ACHN (cell line): ENCODE measurements at places on chromosomes 1 and 21.

DNA sequence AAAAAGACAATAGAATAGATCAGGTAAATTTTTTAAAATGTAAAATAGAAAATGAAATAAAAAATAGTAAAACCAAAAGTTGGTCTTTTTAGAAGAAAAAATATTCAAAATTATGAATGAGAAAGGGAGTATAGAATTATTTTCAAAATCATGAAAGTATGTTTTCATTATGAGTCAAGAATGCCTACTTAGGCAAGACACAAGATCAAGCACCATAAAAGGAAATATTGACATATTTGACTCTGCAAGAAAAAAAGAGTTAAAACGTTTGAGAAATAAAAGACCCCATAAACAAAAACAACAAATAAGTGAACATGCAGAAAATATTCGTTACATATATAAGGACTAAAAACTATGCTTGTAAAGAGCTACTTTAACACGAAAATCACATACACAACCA lies 4.8 kb upstream of the COX20 start:
- DNase-seq = no peak

- DNase-seq = no peak
Measured at GRCh38 chr1:228778466-228778865, 43.2 kb downstream of the RHOU start.

- DNase-seq = no peak
Measured at GRCh38 chr1:50214717-50215116, 106.0 kb downstream of the ELAVL4 start.

DNA sequence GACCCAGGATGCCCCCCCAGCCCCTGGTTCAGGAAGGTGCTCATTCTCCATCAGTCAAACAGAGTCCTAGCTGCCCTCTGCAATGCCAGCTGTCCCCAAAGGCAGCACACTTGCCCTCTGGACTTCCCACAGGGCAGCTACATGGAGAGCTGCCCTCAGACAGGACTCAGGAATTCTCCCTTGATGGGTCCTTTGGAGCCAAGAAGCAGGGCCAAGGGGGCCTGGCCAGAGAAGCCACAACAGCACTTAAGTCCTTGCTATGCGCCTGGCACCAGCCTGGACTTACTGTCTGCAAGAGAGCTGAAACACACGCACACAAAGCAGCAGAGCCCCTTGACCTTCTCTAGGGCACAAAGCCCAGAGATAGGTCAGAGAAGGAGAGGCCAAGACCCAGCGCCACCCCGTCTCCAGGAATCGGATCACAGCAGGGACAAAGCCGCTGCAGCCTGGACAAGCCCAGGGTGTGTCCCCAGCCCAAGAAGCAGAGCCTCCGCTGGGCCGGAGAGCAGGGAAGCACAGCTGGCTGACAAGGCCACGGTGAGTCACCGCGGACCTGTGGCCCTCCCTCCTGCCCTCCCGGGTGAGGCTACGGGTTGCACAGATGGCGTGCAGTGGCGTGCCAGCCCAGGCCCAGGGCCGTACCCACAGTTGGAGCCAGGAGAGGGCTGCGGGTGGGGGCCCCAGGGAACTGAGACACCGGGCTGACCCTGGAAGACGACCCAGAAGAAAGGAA lies 1.7 kb downstream of the WNT9A start:
- DNase-seq = peak; percentile 81

DNA sequence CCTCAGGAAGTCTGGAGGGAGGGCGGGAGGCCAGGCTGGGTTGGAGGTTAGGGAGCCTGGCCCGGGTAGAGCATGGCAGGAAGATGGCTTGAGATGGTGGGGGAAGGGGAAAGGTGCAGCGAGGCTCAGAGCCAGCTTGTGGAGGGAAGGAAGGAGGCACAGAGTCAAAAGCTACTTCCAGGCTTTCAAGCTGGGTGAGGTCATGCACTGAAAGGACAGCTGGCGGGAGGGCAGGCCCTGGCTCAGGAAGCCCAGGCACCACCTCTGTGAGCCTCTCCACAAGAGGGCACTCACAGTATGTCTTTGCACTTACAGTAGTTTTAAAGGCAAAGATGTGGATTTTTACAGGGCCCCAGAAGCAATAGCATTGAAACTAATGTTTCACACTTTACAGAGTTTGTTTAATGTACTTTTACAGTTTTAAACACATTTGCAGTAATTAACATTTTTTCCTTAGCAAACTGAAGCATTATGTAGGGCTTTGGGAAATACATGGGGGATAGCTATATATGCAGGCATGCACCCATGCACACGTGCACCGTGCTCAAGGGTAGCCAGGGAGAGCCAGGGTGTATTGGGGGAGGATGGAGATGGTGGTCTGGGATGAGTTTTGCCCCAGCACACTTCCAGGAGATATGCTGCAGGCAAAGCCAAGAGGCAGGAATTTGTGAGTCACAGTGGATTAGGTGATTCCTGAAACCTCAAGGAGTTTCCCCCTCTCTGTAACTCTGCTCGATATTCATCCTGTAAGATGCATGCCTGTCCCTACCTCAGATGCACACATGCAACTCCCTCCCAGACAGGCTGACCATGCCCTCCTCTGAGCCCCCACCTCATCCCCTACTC lies 6.1 kb upstream of the ADAM15 start:
- DNase-seq = peak; percentile 88

- DNase-seq = no peak
Measured at GRCh38 chr1:168879896-168880734, 151.1 kb upstream of the DPT start.

GRCh38 chr21:43306911-43307676 lies 119.8 kb downstream of the SIK1 start:
- DNase-seq = peak; percentile 54

DNA sequence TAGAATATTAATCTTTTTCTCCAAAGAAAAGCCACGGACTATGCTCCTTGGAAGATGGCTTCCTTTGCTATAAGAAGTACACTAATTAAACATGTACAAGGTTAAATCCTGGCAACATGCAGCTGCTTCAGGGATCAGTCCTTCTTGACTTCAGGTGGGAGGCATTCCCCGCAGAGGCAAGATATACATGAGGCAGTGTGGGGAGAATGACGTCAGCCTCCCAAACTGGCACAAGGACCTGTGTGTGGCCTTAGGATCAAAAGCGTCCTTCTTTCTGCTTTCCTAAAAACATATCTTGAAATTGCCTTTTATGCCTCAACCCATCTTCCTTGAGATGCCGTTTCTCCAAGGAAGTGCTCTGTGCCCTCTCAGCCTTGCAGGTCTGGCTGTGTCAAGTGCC lies 90.3 kb downstream of the WLS start:
- DNase-seq = no peak

DNA sequence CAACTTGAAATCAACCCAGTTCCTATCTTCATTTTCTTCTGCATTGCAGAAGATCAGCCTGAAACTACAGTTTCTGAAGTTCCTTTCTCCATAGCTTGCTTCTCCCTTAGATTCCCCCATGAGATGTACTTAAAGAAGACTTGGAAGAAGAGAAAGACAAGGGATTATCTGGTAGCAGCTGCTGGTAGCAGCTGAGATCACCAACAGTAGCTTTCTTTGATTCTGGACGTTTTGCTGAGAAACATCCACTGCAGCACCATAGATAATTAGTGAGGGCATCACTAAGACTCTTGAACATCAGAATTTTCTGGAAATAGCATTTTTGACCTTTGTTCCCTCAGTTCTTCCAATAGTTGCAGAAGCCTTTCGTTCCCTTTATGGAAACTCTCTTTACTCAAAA lies 465 bp upstream of the CFHR3 start:
- no peak for DNase-seq

GRCh38 chr1:63976006-63976405 lies 202.2 kb downstream of the ROR1 start:
- DNase-seq = no peak

- DNase-seq = no peak
Measured at GRCh38 chr1:247517795-247518612, 18.2 kb downstream of the OR2C3 start.

- no peak for DNase-seq
Measured at GRCh38 chr1:4564051-4564450, 90.4 kb upstream of the AJAP1 start.

GRCh38 chr1:235639226-235640205 lies 10.1 kb downstream of the GNG4 start:
- DNase-seq = no peak

- no peak for DNase-seq
Measured at GRCh38 chr1:11078631-11079030, 18.8 kb upstream of the SRM start.
